Activated T-helper 1 cell treated with Interleukin-2 at 50 U/mL for 16 hours (primary cell): ENCODE measurements at places on chromosomes 3 and 15.

DNA sequence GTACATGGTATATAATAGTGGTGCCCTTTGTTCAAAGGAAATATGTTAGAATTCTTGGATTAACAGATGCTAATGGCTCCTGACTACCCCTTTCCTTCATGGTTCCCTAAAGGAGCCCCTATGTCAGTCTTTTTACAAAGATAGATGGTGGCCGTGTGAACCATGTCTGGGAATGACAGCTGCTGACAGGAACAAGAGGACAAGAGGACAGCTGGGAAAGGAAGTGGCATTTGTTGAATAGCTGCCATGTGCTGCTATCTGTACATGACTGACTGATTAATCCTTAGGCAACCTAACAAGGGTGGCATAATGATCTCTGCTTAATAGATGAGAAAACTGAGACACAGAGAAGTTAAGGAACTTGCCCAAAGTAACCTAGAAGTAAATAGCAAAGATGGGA, 321.7 kb downstream of the ZNF621 start:
- no peak for DNase-seq

DNA sequence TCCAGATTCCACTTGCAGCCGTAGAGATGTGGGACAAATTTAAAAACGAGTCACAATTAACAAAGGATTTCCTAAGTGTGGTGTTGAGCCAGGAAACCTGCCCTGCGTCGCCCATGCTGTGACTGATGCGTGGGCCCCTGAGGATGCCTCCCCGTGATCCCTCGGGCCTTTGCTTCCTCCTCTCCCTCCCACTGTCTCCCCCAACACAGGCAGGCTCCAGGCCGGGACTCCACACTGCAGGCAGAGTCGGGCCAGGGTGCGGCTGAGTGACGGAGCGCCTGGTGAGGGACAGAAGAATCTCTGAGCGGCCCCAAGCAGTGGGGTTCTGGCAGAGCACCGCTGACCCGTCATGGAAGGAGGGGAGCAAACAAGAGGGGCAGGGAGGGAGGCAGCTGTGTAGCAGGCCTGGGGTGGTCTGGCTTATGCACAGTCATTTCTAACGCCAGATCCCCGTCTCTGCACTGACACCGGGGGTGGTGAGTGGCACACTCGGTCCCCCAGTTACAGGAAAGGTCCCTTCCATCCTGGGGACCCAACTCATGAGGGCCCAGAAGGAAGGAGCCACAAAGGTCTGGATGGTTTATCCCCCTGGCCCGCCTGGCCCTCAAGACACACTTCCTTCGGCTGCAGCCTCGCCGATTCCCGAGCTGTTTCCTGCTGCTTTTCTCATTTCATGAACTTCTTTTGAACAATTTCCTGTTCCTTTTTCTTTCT, 91.0 kb downstream of the XXYLT1 start:
- DNase-seq = no peak

- DNase-seq = no peak
Observed at GRCh38 chr3:133376810-133377209, 23.0 kb upstream of the BFSP2 start.

GRCh38 chr15:63044645-63045464, 2.3 kb downstream of the TPM1 start:
- DNase-seq = no peak

GRCh38 chr15:31516440-31516839, 189.8 kb downstream of the KLF13 start:
- DNase-seq = no peak

GRCh38 chr3:6989608-6990291, 128.8 kb downstream of the GRM7 start:
- DNase-seq = no peak

GRCh38 chr15:50377867-50378751, 23.1 kb upstream of the GABPB1 start:
- DNase-seq = no peak

DNA sequence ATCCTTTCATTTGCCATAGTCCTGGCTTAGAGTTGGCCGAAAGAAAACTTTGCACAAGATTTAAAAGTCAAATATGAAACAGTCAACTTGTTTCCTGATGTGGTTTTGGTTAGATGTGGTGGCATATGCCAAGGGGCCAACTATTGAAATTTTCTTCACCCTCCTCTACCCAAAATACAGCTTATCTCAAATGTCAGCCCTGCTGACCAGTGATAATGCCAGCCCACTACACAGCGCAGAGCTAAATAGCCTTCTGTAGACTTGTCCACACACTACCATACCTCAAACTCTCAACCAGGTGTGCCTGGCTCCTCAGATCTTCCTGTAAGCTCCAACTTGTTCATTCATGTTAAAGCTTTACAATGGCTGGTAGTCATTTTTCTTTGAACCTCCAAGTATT, 368.5 kb upstream of the STAC start:
- DNase-seq = no peak

DNA sequence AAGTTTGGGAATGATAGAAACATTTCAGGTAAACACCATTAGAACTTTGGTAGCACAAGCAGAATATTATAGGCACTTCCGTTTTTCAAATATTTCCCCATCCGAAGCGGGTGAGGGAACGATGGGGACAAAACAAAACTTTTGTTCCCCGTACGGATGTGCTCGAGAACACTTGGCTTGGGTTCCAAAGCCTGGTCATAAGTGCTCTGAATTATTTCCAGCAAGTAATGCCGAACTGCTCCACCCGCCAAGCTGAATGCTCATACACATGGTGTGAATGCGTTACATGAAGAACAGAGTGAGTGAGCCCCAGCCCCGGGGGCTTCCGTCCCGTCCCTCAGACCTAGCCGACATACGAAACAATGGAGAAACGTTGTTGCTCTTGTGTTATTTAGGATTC, 438.2 kb upstream of the ARRDC4 start:
- no peak for DNase-seq

- DNase-seq = no peak
Observed at GRCh38 chr3:106119614-106120082, 250.8 kb upstream of the CBLB start.

- peak; percentile 55 for DNase-seq
Observed at GRCh38 chr3:10738688-10739372, 77.2 kb upstream of the SLC6A11 start.

DNA sequence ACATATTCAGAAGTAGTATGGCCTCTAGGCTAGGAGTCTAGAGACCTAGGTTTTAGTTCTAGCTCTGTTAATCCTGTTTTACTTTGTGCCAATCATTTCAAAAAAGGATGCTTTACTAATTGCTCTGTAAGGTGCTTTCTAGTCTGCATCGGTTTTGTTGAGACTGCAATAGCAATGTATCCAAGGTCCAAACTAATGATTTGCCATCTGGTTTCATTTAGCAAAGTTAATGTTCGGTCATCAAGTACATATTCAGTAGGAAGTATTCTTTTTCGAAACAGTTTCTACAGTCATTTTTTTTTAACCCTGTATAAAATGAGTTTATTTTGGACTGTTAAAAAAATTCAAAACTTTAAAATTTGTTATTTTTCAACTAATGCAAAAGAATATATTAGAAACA, 2.0 kb upstream of the GALK2 start:
- no peak for DNase-seq

DNA sequence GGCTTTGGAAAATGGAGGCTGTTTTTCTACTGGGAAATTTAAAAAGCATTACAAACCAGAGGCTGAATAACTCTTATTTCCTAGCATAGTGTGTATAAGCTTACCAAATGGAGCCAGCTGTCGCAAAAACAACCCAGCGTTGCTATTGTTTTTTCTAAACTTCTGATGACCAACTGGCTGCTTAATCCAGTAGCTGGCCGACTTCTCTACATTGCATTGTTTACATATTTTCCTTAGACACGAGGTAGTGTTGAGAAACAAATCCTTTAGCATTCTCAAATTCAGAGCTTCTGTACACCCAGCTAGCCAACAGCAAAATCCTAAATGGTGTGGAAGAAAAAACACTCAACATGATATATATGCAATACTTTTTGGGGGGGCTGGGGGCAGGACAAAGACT, 161.0 kb upstream of the ADAMTS9 start:
- DNase-seq = no peak

GRCh38 chr15:98330692-98331435, 317.5 kb upstream of the IGF1R start:
- no peak for DNase-seq

DNA sequence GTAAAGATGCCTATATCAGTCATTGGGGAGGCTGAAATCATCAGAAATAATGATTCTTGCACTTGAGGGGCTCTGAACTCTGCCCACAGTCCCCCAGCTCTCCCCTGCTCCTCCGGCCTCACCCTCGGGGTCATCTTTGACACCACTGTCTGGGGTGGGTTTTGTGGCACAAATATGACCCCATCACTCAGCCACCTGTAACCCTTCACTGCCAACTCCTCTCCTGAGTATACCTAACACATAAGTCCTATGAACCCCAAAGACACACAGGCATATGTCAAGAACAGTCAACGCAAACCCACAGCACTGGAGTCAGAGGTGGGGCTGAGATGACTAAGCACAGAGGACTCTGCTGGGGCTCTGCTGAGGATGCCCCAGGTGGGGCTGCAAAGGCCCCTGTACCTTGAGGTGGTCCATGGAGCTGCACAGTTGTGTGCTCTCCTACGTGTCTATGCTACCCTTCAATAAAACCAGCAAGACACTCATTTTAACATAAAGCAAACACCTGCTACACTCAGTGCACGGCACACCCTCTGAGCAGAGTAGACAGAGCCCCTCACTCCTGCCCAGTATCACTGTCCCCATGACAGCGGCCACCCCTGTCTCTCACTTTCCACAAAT, 29.9 kb downstream of the SLC41A3 start:
- no peak for DNase-seq

DNA sequence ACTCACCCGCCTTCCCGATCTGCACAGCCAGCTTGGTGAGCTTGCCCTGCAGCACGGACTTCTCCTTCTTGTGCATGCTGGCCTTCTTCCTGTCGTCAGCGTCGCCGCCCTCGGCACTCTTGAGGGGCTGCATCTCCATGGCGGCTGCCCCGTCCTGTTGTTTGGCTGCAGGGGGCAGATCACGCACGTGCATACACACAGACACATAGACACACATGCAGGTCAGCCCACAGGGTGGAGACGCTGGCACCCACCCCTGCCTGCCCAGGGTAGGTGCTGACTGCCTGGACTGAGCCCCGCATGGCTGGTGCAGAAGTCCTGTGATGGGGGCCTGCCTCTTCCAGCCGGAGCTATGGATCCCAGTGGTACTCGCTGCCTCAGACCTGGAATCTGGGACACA, 57.3 kb upstream of the SEC13 start:
- DNase-seq = no peak

DNA sequence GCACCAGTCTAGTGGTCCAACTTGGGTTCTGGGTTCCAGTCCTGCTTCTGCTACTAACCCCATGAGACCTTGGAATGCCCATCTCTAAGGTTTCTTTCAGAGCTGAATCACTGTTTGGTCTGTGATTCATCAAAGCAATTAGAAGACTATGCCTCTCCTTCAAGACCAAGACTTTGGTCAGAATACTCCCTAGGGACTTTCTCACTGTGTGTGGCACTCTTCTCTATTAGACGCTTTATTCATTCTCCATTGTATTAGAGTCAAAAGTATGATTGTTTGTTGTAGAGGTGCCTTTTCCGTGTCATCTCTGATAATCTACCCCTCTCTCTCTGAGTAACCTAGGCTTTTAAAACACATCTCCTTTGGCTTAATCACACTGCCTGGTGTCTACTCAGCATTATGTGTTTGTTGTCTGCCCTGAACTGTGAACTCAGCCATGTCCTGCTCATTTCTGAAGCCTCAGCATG, 90.5 kb downstream of the LPP start:
- DNase-seq = no peak

DNA sequence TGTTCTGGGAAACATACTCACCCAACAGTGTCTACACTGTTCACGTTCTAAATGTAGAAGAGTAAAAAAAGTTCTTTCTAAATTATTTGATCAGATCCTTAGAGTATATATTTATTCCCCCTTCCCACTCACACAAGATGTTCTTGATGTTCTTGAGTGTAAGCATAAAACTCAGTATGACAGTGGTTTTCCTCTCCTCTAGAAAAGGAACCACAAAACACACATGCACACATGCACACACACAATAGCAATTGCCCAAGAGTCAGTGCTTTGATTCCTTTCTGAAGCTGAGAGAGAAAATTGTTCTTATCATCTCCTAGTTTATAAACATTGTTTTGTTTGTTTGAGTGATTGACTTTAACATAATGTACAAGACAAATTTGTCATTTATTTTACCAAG, 123.2 kb upstream of the PHLDB2 start:
- DNase-seq = no peak

DNA sequence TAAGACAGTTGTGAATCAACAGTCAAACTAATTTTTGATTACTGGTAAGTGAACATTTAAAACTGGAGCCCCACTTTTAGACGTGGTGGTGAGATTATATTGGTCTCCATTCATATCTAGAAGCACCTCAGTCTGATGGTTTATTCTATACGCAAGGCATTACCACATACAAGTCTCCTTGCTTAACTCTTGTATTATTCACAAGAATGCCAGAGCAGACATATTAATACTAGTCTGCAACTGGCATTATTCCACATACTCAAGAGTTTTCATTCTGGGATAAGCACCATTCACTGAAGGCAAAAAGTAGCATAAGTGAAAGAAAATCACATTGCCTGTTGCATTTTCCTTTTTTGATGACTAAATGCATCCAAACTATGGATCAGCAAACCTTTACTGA, 36.9 kb upstream of the MEIS2 start:
- DNase-seq = no peak

- DNase-seq = no peak
Observed at GRCh38 chr3:13237776-13238490, 164.7 kb upstream of the IQSEC1 start.

GRCh38 chr3:102670986-102671385, 236.2 kb downstream of the ZPLD1 start:
- no peak for DNase-seq

DNA sequence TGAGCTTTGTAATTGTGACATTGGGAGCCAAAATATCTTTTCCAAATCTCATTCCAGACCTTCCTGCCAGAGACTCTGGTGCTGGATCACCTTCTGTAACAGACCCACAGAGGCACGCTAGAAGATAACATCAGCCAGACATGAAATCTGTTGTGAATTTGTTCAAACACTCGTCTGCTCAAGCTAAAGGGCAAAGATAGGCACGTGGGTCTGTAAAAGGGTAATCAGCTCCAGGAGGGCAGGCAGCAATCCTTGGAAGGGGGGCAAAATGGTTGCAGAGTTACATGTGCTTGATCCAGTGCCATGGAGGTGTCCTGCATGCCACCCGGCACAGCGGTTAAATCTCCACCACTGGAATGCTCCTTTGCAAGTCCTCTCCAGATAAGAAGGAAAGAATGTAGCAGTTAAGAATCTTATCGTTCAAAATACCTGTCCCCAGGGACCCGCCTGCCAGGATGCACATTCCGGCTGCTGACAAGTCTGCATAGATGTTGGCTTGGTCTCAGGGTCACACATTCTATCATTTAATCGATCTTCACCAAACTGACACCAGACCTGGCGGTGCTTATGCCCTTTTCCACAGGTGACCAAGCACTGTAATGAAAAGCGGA, 74.8 kb downstream of the ADAMTS9 start:
- no peak for DNase-seq

- no peak for DNase-seq
Observed at GRCh38 chr15:60767134-60767824, 288.3 kb upstream of the ICE2 start.

DNA sequence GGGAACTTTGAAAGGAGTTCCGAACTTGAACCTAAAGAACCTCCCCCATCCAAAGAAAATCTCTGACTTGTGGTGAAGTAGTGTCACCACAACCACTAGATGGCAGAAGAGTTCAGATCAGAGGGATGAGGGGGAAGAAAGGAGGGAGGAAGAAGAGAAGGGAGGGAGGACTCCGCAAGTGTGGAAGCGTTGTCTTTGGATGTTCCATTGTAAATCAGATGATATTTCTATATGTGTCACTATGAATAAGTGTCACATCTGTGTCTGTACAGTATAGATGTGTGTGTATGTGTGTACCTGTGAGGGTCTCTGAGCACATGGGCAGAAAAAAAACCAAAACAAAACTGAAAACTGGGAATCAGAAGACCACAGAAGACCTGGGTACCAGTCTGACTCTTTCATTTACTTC, 16.9 kb downstream of the SLC24A1 start:
- no peak for DNase-seq
